ENCODE measurements at places on chromosomes 2 and 18.

- no peak for DNase-seq
These were observed 277.9 kb downstream of the NDUFA10 start for GRCh38 chr2:239747274-239747673.

DNA sequence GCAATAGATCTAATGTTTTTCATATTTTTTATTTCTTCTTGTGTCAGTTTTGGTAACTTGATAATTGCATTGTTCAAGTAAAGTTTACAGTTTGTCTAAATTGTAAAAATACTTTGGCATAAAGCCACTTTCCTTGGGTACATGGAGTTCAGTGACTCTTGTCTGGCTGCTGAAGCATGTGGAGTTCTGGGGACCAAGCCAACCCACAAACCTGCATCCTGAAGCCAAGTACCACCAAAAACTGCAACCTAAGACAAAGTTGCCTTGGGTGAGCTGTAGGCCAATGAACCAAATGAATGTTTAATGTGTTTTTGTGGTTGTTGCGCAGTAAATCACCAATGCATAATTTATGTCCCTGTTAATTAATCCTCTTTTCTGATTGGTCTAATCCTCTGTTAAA is 872.6 kb downstream of the BCL11A start:
- DNase-seq, result no peak

DNA sequence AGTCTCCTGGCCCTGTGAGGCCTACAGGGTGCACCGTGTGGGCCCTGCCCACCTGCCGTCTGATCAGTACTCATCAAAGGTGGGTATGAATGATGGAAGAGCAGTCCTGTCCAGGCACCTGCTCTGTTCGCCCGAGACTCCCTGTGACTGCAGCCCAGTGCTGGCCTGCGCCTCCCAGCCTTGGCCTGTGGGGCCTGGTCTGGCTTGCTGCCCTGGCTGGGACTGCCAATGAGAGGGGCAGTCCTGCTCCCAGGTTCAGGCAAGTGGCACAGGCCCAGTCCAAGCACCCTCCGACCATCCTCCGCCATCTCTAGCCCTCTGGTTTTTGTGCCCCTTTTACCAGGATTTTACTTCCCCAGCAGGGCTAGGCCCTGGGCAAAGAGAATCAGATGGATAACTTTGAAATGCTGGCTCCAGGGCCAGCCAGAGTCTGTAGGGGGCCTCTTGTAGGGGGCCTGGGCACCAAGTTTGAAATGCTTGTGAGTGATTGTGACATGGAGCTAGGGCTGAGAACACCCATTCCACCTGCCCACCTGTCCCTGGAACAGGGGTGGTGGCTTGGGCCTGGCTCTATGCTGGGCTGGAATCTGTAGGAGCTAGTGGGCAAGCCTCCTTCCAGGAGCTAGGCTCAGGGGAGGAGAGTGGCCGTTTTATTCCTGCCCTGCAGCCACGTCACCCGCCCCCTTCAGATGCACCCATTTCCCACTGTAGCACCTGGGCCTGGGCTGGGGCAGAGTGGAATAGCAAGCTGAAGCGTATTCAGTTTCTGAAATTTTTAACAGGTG is 8.7 kb upstream of the HS6ST1 start:
- DNase-seq, result no peak

GRCh38 chr18:54717673-54718407 is 110.4 kb upstream of the RAB27B start:
- DNase-seq, result peak; percentile 11

- DNase-seq, result no peak
These were observed 19.5 kb upstream of the RBMS1 start for GRCh38 chr2:160513120-160513519.

GRCh38 chr2:26530240-26530540 is 52.3 kb upstream of the OTOF start:
- DNase-seq, result no peak

DNA sequence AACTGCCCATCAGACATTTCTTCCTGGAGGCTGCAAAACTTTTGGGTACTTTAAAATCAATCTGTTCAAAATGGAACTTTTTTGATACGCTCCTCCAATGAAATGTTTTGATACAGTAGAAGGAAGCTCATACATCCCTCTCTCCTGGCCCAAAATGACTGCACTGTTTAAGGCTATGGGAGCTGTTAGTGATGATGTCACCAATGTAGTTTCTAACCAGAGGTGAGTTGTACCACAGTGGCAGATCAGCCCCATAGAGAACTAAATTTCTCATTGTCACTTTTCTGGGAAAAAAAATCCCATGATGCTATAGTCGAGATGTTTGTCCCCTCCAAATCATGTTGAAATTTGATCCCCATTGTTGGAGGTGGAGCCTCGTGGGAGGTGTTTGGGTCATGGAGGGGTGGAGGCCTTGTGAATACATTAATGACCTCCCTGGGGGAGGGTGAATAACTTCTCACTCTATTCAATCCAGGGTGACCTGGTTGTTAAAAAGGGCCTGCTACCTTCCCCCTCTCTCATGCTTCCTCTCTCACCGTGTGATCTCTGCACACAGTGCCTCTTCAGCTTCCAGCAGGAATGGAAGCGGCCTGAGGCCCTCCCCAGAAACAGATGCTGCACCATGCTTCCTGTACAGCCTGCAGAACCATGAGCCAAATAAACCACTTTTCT is 117.4 kb upstream of the NPAS2 start:
- DNase-seq, result no peak

GRCh38 chr2:235968155-235968554 is 200.0 kb downstream of the GBX2 start:
- DNase-seq, result no peak

- no peak for DNase-seq
These were observed 102.9 kb upstream of the EPB41L3 start for GRCh38 chr18:5646739-5647138.

- no peak for DNase-seq
These were observed 616.6 kb downstream of the ZEB2 start for GRCh38 chr2:143903172-143903856.

GRCh38 chr2:15359716-15360531 is 201.2 kb downstream of the NBAS start:
- no peak for DNase-seq

- DNase-seq, result no peak
These were observed 40.3 kb downstream of the ARMC9 start for GRCh38 chr2:231238689-231239088.

GRCh38 chr18:79453816-79454735 is 58.3 kb downstream of the NFATC1 start:
- no peak for DNase-seq

DNA sequence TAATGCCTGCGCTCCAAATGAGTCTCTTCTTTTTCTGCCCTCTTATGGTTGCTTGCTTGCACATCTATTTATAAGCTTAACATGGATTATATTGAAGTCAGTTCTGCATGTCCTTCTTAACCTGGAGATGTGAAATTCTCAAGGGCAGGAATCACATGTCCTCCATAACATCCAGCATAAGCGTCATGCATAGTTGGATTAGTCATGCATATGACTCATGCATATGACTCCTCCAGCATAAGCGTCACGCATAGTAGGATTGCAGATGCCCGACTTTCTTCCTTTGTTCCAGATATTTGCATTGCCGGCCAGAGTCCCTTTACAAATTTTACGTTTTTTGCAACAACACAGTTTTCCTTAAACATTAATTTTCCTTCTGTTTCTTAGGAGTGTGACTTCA is 308.6 kb downstream of the TGIF1 start:
- no peak for DNase-seq

DNA sequence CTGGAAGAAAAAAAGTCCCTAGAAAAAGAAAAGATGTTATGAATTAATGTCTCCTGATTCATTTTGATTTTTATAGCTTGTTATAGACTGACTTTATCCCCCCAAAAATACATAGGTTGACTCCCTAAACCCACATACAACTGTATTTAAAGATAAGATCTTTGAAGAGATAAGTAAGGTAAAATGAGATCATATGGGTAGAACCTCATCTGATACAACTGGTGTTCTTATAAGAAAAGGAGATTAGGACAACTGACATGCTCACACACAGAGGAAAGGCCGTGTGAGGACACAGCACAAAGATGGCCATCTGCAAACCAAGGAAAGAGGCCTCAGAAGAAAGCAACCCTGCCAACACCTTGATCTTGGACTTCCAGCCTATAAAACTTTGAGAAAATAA is 117.5 kb downstream of the CD226 start:
- no peak for DNase-seq

GRCh38 chr18:13811993-13812392 is 12.0 kb upstream of the MC5R start:
- DNase-seq, result no peak

DNA sequence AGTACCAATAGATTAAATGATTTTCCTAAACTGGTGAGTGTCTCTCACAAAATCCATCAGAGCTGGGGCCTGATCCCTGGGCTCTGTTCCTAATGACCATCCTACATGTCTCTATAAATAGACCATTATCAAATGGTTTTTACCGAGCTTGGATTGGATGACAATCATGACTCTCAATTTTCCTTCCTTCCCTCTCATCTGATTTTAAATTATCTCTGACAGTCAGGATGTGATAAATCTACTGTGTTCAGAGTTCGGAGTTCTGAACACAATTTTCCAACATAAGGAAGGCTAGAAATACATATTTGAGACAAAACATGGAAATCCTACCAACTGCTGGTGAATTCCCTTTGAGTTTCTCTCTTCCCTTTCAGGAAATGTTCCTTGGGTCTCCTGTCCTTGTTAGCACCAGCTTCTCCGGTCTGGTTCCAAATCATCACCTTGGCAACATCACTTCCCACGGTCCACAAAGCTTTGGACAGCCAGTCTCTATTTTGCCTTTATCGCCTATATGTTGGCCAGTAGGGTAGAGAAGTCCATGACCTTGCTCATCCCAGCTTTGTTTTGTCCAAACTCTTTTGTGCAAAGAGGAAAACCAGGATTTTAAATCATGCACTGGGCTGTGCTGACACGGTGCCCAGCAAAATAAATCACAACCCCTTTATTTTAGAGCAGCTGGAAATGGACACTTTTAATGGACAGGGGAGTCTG is 139.6 kb upstream of the ITGA6 start:
- no peak for DNase-seq

- DNase-seq, result no peak
These were observed 677 bp upstream of the COPS9 start for GRCh38 chr2:240136671-240137292.

DNA sequence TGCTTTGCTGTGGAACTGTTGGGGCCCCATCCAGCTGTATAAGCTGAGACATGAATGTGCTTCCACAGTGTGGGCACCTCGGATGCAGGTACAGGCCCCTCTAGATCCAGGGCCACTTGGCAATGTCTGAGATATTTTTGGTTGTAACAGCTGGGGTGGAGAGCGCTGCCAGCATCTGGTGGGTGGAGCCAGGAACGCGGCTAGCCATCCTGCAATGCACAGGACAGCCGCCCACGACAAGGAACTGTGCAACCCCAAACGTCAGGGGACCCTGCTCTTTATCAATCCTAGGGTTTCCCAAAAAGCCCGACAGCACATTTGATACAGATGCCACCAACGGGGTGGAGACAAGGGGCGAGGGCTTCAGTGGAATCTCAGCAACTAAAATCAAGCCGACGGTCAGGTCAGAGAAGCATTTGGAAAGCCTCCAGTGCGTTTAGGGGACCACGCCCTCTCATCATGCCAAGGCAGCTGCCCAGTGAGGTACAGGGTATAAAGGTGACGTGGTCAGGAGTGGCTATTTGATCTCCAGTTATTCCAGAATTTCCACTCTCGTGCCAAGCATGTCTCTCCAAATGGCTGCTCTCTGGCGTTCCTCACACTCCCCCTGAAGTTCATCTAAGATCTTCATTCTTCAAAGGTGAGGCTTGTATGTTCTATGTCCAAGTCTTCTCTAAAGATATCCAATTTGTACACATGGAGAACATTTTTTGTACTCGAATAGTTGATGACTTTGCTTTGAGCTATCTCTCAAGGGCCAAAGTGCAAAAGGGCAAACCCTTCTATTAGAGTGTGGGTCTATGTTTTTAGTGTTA is 55.7 kb downstream of the LRRFIP1 start:
- no peak for DNase-seq

DNA sequence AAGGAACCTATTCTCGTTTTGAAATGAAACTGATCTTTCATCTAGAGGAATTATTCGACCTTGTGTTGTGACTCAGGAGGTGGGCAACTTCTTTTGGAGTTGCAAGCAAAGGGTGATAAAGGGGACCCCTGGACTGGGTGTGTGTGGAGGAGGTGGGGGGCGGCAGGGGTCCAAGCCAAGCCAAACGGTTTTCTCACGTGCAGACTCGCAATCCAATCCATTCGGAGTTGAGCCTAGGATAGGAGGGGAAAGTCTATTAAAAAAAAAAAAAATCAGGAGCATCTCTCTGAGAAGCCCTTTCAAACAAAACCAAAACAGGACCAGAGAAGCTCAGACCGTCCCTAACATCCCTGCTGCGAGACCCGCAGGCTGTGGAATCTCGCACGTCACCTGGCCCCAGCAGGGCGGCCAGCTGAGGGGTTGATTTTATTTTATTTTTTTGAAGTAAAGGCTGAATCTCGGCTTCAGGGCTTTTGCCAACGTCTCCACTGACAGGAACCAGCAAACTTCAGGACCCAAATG is 3.7 kb upstream of the ZEB2 start:
- DNase-seq, result no peak

DNA sequence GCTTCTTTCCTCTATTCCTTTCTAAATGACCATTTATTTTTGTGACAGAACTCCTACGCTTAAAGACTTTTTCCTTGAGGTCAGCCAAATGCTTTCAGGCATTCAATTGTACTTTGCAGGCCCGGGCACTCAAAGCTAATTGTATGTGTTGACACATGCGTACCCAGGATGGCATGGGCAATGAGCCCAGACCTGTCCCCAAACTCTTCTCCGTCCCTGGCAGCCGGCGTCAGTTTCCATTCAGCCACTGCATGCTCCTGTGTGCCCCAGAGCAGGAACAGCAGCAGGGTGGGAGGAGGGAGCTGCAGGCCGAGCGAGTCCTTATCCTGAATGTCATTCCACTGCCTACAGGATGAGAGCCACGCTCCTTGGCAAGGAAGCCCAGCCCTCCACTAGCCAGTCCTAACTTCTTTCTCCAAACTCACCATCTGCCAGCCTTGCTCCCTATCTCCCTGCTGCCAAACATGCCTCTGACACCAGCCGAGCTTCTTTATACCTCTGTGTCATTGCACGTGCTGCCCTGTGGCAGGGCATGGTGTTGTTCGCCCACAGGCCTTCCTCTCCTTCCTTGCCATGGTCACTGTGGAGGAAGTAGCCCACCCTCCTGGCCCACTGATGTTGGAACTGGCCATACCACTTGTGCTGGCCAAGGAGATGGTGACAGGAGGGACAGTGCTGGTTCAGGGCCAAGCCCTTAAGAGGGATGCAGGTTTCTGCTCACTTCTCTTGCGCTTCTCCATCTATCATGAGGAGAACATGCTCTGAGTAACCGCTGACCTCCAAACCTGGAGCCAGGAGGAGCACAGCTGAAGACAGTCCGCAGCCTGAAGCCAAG is 116.9 kb upstream of the FHL2 start:
- no peak for DNase-seq
